T-helper 17 cell (primary cell): ENCODE measurements at places on chromosomes 2 and 18.

DNA sequence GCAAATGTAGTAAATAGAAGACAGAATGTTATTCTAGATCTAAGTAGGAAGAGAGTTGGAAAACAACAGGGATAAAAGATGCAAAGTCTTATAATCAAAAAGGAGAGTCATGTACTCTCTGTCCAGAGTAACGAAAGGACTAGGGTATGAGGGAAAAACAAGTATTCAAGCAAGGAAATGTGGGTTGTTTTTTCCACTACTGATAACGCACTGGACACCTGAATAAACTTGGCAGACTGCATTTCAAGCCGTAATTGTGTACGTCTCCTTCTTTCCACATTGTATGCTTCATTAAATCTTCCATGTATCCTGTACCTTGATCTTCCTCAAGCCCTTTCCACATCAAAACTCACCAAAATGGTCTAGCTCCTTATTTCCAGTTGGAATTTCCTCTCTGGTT is 420.6 kb downstream of the ZEB2 start:
- DNase-seq, result no peak

GRCh38 chr2:109466674-109467575 is 146.8 kb downstream of the SEPTIN10 start:
- DNase-seq, result no peak

DNA sequence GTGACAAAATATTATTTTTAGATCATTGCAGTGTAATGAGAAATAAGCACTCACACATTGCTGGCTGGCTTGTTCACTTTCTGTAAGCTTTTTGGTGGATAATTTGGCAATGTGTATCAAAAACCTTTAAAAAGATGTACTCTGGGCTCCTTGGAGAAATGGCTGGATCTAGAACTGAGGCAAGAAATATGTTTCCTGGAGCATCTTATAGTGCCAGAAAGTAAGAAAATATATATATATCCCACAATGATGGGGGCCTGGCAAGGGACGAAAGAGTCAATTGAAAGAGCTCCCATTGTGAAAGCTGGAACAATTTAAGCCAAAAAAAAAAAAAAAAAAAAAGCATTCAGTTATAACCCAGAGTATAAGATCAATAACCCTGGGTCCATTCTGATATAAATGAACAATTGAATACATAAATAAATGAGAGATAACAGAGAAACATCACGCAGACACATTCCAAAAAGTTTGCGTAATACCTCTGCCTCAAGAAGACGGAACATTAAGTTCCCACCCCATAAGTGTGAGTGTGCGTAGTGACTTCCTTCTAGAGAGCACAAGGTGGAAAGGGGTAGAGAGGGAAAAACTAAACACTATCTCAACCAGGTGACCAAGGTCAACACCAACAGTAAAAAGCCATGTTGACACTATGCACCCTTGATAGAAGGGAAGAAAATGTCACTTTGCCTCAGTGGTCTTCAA is 77.5 kb downstream of the BIN1 start:
- DNase-seq, result no peak

DNA sequence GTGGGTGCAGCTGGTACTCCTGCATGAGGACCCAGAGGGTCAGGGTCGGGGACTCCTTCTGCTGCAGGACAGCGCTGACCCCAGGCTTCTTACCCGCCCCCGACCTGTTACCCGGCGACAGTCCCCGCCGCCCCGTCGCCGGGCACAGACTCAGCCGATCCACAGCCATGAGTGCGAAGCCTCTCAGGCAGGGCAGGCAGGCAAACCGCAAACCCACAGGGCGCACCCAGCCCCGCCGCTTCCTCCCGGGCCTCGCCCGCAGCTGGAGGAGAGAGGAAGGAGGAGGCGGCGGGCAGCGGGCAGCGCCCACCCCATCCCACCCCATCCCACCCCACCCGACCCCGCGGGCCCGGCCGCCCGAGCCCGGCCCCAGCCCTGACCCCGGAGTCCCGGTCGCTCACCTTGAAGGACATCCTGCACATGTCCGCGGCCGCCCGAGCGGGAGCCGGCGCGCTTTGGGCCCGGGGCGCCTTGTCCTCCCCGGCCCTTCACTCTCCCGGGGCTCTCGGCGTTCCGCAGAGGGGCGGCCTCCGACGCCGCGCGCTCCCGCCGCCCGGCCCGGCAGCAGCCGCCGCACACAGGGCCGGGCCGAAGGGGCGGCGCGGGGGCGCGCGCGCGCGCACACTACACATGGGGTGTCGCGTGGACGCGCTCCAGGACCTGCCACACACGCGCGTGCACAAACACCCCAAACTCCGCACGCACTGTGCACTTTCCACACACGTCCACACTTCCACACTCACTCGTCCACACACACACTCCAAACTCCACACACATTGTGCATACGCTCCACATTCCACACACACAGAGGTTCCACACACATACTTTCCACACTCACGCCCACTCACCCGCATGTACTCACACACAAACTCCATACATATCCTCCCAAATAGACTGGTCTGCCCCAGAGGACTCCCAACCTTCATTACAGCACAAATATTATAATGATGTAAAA is at the start of gene ANKRD29:
ANKRD29 (minus strand) TSS at position 603 of the 955 bp plus-strand sequence; CDS start at position 422, 181 bp downstream.
- DNase-seq, result peak; percentile 34

DNA sequence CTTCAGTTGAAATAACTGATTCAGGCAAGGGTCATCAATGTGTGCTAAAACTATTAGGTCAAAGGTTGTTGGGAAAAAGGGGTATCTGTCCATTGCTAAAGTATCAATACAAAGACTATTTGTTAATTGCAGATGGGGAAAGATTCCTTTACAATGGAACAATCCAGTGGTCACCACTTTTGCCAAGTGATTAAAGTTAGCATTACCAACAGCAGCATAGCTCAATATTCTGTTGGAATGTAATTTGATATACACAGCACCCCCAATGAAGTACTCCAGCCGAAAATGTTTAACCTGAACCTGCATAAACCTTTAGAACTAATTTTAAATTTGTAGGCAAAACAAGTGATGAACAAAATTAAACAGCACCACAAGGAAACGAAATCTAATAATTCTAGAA is 191.0 kb downstream of the TCF4 start:
- DNase-seq, result no peak

DNA sequence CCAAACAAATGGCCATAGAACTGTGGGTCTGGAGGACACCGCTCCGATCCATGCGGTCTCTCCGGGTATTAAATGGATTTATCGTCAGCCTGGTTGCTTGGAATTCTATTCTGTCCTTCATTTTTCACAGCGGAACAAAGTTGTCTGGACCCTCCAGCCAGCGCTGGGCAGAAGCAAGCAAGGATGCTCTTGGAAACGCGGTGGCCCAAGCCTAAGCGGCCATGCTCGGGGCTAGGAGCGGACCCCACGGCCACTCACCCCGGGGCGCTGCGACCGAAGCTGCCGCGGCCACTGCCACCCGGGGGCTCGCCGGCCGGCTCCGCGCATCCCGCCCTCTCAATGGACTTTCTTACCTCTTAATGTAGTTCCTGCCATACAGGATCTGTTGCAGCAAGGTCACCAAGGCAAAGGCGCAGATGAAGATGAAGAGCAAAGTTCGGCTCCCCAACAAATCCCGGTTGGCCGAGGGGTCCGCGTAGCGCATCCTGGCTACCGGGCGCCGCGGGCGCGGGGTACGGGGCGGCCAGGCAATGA is 761 bp downstream of the ST8SIA5 start:
- no peak for DNase-seq

- no peak for DNase-seq
These were observed 133.3 kb upstream of the HS6ST1 start for GRCh38 chr2:128452024-128452411.

GRCh38 chr2:42913280-42913878 is 121.0 kb upstream of the HAAO start:
- no peak for DNase-seq

- DNase-seq, result no peak
These were observed 60.5 kb downstream of the RIT2 start for GRCh38 chr18:43054815-43055519.

DNA sequence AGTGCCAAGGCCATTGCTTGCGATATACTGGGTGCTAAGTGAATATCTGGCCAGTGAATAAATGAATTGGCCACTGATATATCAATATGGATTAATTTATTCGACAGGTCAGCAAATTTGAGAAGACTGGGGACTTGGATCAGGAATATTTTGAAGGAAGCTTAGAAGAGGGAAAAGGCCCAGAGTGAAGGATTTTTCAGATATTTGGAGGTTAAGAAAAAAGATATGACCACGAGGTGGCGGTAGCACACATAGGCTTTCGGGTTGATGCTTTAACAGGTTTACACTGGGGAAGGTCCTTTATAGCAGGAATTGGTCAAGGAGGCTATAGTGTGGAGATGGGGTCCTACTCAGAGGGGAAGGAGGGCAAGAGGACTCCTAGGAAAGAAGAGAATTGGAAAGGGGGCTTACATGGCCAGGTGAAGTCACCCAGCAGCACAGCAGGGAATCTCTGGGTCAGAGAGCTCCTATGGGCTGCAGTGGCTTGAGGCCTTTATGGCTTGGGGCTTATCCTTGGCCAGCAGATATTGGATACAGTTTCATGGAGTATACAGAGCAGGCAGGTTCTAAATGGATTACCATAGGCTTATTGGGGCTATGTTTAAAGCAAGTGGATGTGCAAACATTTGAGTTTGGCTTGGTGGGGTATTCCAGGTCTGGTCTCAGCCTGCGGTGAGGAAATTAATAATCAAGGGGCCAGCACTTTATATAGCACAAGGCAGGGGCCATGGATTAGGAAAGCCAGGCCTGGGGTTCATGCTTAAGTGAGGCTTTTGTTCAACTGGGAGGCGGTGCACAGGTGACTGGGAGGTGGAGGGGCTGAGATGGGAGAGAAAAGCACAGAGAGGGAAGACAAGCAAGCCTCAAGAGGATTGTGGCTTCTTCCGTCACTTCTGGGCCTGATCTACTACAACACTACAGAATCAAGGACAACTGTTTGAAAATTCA is 9.7 kb downstream of the IL1RN start:
- DNase-seq, result no peak

DNA sequence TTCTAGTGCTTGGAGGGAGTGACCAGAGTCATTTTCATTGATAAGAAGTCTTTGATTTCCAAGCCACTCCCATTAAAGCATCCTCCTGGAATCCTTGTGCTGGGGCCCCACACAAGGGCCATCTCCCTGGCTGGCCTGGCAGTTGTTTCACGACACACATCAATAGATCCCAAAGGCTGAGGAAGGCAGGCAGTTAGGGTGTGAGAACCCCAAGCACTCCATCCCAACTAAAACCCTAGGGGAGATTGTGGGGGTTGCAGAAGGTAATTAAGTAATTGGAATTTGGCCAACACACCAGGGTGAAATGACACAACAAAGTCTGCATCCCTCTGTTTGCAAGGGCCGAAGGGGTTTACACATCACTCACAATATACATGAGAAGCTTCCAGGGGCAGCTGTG is 578.1 kb upstream of the SYT4 start:
- DNase-seq, result no peak

- DNase-seq, result no peak
These were observed 22.2 kb downstream of the PDIA6 start for GRCh38 chr2:10790228-10790973.

DNA sequence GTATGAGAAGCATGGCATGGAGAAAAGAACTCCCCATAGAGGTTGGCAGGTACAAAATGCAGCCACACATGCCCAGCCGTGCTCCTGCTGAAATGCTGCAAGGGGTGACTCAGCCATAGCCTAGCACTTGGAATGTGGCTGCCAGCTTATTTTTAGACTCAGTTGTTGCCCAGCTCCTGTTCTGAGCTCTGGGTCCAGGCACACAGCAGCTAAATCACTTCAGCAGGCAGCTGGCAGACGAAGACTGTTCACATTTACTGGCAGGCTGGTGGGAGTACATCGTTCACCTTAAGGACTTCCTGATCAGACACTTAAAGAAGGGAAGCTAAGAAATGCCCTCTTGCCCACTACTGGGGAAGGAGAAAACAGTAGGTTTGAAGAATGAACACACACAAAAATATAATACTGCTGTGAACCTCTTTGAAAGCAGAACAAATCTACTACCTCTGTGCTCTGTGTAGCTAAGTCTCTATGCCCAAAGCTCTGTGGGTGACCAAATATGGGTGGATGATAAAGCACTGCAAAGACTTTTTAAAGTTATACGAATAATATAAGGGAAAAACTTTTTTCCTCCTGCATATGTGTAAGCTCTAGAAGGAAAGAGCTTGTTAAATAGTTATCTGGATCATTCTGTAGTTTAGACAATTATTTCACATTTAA is 146.1 kb downstream of the LNPK start:
- DNase-seq, result no peak

DNA sequence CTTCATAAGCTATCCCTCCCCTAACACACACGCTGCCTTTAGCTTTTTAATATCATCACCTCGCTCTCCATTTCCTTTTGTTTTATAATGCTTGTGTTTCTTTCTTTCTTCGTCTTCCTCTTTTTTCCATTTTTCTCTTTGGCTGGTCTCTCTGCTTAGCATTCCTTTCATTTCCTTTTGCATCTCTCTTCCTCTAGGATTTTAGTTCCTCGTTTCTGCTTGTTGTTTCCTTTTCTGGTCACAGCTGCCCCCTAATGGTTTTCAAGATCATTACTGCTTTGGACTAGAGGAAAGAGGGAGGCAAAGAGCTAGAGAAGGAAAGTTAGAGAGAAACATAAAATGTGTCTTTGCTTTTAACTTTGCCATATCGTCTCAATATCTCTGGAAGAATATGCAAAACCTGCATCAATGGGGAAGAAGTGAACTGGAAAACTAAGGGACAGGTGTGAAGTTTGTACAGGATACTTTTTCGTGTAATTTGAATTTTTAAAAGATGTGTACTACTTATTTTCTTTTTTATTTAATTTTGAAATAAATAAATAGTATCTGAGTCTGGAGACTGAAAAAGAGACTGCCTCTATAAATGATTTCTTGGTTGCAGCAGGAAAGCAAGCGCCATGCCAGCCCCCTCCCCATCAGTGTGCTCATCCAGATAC is 6.3 kb upstream of the NRP2 start:
- no peak for DNase-seq
